ENCODE measurements at places on chromosomes 3 and 15.

DNA sequence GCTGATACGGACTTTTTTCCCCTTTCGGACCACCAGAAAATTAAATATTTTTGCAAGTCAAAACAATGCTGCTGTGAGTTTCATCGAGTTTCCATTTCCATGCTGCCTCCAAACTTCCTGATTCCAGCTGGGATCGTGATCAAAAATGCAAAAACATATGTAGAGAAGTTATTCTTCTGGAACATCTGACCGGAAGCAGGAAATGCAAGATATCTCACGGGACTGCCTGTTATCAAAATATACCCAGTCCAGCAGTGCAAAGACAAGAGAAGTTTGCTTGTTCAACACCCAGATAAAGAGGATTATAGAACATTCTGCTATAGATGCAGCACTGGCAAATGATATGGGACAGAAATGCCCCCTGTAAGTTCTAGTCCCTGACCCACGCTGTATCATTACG is 726.7 kb upstream of the NR2F2 start:
- DNase-seq: no peak

DNA sequence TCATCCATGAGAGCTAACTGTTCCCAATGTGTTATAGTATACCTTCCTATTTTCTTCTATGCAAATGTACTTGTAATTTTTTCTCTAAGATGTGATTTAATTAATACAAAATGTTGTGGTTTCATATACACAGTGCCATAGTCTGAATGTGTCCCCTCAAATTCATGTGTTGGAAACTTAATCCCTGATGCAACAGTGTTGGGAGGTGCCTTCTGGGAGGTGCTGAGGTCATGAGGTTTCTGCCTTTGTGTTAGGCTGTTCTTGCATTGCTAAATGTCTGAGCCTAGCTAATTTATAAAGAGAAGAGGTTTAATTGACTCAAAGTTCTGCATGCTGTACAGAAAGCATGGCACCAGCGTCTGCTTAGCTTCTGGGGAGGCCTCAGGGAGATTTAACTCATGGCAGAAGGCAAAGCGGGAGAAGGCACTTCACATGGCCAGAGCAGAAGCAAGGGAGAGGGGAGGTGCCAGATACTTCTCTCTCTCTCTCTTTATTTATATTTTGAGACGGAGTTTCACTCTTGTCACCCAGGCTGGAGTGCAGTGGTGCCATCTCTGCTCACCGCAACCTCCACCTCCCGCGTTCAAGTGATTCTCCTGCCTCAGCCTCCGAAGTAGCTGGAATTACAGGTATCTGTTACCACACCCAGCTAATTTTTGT is 34.7 kb upstream of the BNIP2 start:
- no peak for DNase-seq

GRCh38 chr15:68417051-68417450 is 14.9 kb downstream of the ITGA11 start:
- no peak for DNase-seq

GRCh38 chr15:63402498-63403253 is 21.0 kb upstream of the CA12 start:
- DNase-seq: peak; percentile 46

DNA sequence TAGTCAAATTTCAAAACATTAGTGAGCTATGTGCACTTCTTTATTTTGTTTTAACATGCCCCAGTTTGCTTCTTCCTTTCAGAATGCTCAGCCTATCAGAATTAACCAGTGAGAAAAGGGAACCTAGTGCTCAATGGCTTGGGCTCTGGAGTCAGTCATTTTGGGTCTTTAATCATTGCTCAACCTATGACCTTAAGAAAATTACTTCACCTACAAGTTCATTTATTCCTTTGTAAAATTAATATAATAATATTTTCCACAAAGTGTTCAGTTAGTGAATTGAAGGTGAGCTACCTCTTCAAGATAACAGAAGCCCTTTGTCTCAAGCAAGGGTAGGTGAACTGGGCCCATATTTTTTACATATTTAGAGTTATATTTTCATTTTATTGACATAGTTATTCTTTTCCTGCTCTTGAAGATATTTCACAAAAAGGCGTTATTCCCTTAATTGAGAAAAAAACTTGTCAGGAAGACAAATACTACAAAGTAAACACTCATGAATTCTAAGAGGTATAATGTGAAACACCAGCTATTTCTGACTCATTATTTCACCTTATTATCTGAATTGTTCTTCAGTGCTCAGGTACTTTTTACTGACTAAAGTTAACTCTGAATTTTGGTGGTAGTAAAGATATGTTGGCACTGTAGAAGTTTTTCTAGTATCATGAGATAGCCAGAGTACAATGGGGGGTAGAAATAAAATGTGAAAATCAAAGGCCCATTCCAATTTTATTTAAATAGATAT is 415.5 kb downstream of the NAALADL2 start:
- no peak for DNase-seq

DNA sequence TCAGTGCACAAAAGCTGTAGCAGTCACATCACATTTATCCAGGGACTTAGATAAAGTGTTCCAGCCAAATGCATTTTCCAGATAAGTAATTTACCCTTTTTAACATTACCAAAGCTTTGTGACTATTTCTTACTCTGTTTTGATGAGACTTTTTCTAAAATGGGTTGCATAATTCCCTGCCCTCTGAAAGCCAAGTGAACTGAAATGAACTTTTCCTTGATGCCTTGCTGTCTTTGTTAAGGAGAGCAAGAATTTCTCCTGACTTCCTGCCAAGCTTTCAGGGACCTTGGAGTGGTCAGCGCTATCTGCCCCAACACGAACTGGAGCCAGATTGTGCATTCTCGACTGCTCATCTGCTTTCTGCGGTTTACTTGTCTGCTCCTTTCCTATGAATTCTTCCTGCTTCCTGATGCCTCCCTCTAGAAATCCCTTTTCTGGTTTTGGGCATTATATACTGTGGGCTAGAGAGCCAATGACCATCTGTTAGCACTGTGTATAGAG is 34.8 kb downstream of the EIF4E3 start:
- DNase-seq: no peak

- no peak for DNase-seq
These were observed at the start of gene IGSF11 for GRCh38 chr3:119034256-119035013. TSS of gene IGSF11 (minus strand) at chr3:119034846. CDS start at chr3:119034582, 264 bp downstream.

GRCh38 chr3:159761848-159762635 is 226.6 kb upstream of the IL12A start:
- DNase-seq: no peak

- DNase-seq: peak; percentile 42
These were observed 341 bp downstream of the HEXA start for GRCh38 chr15:72375501-72375845.

DNA sequence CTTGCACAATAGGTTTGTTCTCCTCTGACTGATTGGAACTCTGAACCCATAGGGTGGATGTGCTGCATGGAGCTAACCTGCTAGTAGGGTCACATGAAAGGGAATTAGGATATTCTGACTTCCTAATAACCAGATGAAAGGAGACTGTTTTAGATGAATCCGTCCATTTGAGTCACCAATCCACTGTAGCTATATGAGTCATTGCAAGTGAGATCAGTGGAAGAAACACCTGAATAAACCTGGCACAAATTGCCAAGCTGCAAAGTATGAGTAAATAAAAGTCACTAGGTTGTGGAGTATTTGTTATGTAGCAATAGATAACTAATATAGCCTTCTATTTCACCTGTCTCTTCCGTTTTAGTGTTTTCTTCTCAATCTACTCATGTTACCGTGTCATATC is 584.4 kb downstream of the PDCD6IP start:
- no peak for DNase-seq

- DNase-seq: peak; percentile 53
These were observed 17.4 kb upstream of the TMPRSS7 start for GRCh38 chr3:112017091-112017490.

DNA sequence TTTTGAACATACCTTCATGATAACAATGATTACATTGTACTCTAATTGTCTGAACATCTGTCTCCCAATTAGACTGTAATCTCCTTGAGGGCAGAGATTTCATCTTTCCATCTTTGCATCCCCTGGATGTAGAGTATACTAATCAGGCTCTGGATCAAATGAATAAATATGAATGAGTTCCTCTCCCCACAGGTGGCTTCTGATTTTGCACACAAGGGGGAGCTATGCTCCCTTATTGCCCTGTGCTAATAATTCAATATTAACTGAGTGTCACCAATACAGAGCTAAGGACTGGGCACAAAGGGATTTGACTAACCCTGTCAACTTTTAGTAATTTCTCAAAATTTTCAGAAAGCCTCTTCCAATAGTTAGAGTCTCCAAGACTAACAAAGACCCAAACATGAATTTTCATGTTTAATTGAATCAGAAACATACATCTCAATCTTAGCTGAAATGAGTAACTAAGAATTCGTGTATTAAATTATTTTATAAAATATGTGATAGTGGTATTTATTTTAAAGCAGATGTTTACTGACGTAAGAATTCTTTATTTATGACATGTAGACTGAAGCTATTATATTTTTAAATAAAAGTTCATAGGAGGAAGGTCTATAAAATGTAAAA is 3.0 kb downstream of the DUOXA1 start:
- DNase-seq: peak; percentile 28

GRCh38 chr3:63519426-63519825 is 133.0 kb upstream of the SNTN start:
- DNase-seq: no peak

DNA sequence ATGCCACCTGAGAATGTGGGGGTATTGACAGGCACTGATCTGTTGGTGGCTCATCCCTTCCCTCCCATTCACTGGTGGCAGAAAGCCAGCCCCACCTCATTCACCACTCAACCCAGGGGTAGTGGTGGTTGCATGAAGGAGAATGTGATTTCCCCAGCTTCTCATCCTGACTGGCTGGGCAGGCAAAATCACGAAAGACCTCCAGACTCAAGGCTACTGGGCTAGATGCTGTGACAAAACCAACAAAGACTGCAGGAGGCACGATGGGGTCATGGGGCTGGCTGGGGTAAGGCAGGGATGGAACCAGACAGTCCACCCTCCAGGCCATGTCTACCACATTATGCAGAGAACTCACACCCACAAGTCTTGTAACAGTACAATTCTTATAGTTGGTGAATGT is 33.9 kb downstream of the FSTL1 start:
- no peak for DNase-seq

DNA sequence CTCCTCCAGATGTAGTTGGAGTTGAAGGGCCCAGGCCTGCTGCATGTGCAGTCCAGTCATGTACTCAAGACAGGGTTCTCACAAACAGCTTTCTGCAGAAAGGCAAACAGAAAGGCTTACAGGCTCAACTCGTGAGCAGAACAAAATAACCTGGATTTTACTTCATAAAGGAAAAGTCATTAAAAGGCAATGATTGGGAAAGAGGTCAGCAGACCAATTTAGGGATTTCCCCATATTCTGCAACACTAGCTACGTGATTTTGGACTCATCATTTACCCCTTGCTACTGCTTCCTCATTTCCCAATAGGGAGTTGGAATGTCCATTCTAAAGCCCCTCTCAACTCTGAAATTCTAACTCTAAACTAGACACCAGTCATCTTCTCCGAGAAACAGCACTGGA is 18.1 kb downstream of the METTL6 start:
- peak; percentile 68 for DNase-seq

DNA sequence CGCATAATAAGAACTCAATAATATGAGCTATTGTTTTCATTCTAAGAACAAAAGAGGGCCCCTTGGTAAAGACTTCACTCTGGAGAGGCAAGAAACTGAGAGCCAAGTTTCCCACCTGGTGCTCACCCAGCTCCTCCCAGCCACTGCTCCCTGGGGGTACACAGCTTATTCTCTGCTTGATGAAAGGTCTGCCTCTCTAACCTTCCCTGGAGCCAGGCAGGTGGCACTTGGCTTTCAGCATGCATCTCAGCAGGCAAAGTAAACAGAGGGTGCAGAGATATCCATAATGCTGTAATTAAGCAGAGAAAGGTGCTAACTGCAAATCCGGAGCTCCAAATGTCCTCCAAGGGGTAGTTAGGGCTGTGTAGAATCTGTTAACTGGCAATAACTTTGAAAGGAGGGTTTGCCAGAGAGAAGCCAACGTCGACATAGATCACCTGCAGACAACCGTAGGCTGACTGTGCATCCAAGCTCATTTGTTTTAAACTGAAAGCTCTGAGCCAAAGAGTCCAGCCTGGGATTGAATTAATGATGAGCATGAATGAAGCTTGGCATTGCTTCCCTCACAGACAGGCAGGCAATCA is 159.6 kb upstream of the PROK2 start:
- no peak for DNase-seq

GRCh38 chr15:58309963-58310928 is 121.5 kb upstream of the LIPC start:
- DNase-seq: no peak

GRCh38 chr15:101246824-101247745 is 4.8 kb downstream of the CHSY1 start:
- DNase-seq: no peak

DNA sequence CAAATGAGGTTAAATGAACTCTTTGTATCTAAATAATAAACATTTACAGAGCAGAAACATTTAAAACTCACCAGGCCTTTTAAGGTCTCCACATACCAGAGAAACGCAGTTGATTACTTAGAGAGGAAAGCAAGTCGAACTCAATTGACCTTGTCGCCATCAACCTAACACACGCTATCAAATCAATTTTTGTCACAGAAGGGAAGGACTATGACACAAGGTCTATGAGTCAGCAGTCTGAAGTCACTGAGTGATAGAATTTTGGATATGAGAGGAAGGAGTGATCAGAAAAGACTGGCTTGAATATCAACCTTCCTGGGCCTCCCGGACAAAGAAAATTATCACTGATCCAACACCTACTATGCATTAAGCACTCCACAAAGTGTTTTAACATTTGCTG is 514.4 kb upstream of the ZNF385D start:
- DNase-seq: no peak

- DNase-seq: no peak
These were observed 895 bp downstream of the HYKK start for GRCh38 chr15:78508272-78508671.

DNA sequence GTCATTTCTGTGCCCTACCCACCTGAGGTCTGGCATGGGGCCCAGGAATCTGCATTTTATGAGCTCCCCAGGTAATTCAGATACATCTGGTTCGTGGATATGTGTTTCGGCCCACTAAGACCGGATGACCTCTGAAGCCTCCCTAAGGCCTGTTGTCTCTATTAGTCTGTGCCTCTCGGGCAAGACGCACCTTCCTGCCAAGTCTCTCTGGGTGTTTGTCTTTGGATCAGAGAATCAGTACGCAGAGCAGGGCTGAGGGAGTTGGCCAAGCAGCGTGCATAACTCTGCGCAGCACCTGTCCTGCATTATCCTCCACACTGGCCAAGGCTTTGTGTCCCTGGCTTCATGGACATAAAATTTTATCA is 181.0 kb downstream of the THSD4 start:
- no peak for DNase-seq

DNA sequence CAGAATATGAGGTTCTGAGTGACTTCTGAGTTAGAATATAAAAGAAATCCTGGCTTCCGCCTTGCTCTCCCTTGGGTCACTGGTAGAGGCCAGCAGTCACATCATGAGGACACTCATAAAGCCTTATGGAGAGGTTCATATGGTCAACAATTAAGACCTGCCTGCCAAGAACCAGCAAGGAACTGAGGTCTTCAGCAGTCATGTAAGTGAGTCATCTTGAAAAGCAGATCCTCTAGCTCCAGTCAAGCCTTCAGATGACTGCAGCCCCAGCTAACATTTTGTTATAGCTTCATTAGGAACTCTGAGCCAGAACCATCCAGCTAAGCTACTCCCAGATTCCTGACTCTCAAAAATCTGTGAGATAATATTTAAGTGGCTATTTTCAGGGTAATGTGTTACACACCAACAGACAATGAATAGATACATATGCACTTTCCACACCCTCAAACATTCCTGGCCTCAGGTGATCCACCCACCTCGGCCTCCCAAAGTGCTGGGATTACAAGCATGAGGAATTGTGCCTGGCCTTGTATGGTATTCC is 447.2 kb downstream of the SHQ1 start:
- DNase-seq: no peak
